Breast epithelium (tissue), 4 donors: ENCODE measurements at places on chromosomes 4 and X.

DNA sequence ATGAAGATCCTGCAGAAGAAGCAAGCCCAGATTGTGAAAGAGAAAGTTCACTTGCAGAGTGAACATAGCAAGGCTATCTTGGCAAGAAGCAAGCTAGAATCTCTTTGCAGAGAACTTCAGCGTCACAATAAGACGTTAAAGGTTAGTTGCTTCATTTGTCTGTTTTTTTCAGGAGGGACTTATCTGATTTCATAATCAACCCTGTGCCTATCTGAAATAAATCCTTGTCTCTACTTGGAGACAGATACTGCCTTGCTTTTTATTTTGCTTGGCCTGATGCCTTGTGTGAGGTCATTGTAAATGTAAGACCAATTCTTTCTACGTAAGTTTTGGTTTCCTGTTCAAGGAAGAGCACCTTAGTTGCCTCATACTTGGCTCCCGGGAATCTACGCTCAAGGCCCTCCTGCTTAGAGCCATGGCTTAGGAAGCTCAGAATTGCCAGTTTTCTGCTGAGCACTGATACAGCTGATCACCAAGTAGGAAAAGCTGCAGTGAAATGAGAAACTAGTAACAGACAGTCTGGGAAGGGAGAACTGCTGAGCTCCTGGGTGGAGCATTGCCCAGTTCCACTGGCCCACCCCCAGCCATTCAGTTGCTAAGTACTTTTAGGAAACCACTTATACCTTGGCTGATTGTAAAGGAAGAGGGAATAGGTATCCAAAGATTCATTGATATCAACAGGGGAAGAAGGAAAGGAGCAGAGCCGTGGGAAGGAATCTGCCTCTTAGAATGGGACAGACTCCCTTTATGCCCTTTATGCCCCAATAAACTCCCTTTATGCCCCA lies 41.8 kb downstream of the RBBP7 start:
- DNase-seq: no peak

- DNase-seq: no peak
Observed at GRCh38 chr4:146098397-146098796, 77.1 kb upstream of the LSM6 start.

- no peak for DNase-seq
Observed at GRCh38 chr4:39357002-39357401, 9.2 kb downstream of the RFC1 start.

DNA sequence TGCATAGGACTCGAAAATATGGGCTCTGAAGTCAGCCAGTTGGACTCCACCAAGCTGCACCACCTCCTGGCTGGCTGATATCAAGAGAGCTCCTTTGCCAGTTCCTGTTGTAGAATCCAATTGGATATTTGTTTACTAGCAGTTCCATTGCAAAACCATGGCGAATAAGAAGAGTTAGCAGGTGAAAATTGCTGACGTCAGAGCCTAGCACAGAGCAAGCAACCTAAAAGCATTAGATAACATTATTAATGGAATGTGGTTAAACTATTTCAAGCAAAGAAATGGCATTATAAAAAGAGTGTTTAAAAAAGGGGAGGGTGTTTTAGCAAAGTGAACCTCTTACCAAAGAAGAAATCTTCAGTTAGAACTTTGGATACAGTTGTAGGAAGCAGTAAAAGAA lies 1816.3 kb upstream of the TENM3 start:
- DNase-seq: no peak

- no peak for DNase-seq
Observed at GRCh38 chrX:9414416-9414815, 50.4 kb upstream of the TBL1X start.

- no peak for DNase-seq
Observed at GRCh38 chr4:88752754-88753153, 55.1 kb upstream of the NAP1L5 start.

GRCh38 chrX:38363046-38363445 lies 10.6 kb downstream of the OTC start:
- no peak for DNase-seq

GRCh38 chr4:173529477-173530325 lies at the start of gene HAND2:
Gene HAND2 (minus strand): TSS chr4:173530229. CDS start chr4:173529289, 940 bp downstream.
- DNase-seq: no peak

DNA sequence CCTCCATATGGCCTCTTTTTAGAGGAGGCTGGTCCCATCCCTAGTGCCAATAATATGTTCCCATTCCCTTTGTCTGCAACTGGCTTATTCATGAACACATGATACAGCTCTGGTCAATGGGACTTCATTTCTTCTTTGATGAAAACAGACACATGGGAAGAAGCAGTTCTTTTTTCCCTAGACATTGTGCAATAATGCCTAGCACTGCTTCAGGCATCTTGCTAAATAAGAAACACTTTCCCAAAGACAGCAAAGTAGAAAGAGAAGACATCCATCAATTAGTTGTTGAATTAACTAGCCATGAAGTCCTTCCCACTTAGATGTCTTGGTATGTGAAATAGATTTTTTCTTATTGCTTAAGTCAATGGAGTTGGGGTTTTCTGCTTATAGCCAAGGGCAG lies 40.1 kb upstream of the TRPC3 start:
- no peak for DNase-seq

GRCh38 chr4:45629717-45630116 lies 494.1 kb downstream of the GABRG1 start:
- DNase-seq: no peak

DNA sequence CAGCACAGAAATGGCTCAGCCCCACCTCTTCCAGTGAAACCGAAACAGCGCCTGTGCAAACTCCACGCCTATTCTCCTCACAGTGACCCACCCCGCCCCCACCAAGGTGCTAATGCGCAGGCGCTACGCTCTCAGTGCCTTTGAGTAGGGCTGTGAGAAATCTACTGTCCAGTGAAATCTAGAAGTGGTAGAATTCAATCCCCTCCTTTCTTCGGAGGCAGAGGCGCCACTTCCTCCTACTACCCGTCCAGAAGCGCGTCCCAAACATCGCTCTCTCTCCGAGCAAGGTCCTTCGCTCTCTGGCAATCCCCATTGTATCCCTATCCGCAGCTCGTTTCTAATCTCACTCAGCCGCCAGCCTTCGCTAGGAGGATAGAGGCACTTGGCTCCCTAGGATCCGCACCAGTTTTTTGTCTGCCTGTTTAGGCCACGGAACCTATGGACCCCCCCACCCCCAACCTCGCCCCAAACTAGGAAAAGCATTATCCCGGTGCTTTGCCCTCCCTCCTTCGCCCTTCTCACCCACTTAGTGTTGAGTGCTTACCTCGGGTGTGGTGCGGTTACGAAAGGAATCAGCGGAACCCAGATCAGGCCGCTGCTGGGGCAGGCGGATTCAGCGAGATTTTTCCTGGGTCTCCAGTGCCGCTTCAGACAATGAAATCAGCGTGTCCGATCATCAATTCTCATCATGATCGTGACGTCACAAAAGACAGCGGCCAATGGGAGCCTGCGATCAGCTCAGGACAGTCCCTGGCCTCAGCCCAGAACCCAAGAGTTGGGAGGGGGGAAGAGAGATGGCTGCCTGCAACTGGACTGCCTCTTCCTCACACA lies at the start of gene HDX:
Gene HDX, minus strand, starts transcription at position 656 of the 831 bp plus-strand sequence. CDS start 27,056 bp downstream, outside the sequence.
- DNase-seq: peak; percentile 70

- no peak for DNase-seq
Observed at GRCh38 chrX:137227151-137227550, 193.4 kb upstream of the GPR101 start.

GRCh38 chrX:11733614-11734013 lies 24.4 kb upstream of the MSL3 start:
- no peak for DNase-seq

DNA sequence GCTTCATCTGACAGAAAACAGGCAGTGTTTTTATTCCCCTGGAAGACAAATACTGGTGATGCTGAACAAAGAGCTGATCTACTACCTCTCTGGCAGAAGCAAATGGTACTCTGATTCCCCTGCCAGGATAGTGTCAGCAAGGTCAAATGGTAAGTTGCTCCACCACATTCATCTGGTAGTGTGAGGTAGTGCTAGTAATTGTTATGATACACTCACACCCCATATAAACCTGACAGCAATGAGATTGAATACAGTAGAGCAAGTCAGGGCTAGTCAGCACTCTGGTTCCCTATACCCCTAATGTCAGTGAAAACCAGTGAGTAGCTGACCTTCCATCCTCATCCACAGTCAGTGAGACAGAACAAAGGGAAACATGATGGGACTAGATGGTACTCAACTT lies 3.4 kb upstream of the SPIN4 start:
- no peak for DNase-seq

GRCh38 chr4:95107635-95108034 lies 349.9 kb downstream of the BMPR1B start:
- DNase-seq: no peak

DNA sequence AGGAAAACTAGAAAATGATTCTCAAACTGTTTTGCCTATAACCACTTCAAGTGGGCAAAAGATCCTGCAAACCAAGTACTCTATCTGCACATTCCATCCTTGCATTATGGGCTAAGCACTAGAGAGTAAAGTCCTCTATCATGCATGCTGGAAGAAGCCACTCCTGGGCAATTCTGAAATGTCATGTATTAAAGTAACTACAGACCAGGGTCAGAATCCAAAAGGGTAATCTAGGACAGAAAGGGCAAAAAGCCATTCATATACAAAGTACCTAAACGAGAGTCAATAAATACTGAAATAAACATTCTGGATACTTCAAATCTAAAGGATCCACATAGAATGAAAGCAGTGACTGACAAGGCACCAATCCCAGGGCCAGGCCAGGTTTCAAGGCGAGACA lies 1.0 kb downstream of the SNX12 start:
- no peak for DNase-seq

- no peak for DNase-seq
Observed at GRCh38 chr4:111268769-111269414, 646.0 kb upstream of the PITX2 start.

- DNase-seq: no peak
Observed at GRCh38 chr4:168723020-168723419, 226.2 kb downstream of the PALLD start.

DNA sequence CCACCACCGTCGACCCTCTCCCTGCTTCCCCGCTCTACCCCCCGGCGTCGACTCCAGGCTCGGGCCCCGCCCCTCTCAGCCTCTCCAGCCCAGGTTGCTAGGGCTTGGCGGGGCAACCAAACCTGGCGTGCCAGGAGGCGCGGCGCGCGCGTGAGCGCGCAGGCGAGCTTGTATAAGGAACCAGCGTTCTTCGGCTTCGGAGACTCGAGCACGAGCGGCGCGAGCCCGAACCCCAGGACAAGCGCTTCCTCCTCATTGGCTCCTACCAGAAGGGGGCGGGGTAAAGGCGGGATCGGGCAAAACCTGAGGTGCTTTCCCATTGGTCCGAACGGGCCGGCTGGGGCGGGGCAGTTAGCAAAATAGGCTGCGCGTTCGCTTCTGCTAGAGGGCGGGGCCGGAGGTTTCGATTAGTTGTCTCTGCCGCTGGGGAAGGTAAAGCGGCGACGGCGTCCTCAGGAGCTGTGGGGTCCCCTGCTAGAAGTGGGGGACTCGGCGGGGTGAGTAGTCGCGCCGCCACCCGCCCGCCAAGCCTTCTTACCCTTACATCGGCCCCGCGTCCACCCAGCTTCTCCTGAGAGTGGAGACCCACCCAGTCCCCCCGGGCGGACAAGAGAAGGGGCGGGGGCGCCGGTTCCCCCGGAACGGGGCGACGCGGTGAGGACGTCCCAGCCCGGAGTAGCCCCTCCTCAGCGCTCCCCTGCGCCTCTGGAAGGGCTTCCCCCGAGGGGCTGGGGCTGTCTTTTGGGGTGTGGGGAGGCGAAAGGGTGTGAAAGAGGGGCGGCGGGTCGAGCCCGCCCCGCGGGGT lies at the start of gene CDKL5:
Gene CDKL5, plus strand, starts transcription at position 410 of the 805 bp plus-strand sequence. CDS start 81,489 bp downstream, outside the sequence.
- peak; percentile 96 for DNase-seq

DNA sequence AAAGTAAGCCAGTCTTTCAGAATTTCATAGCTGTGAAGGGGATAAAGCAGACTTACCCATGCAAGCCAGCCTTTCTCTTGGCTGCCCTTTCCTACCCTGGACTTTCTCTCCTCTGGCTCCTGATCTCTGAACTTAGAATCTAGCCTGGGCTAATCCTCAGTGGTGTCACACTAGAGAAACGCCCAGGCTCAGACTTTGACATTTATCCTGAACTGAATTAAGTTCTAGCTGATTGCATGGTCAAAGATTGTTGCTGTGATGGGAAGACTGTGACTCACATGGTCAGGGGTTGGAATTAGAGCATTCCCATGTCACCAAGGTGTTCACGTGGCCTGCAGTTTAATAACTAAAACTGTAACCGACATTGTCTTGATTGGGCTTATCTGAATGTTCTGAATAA lies 469.5 kb upstream of the FAT1 start:
- DNase-seq: no peak

DNA sequence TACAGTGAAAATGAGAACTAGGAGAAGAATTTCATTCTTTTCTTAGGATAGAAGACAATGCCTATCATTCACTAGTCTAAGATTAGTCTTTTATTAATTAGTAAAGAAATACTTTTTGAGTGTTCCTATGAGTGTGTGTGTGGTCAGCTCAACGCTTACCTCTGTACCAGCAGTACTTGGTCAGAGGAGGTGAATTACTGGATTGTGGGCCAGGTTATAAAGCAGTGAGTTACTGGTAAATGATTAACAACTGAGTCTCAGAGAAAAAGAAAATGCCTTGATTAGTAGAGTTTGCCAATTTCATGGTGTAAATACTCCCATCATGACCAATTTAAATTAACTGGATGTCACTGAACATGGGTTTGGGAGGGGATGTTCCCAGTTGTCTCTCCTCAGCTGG lies 444.6 kb downstream of the STIM2 start:
- no peak for DNase-seq

- DNase-seq: no peak
Observed at GRCh38 chr4:182885738-182886077, 31.5 kb downstream of the DCTD start.

DNA sequence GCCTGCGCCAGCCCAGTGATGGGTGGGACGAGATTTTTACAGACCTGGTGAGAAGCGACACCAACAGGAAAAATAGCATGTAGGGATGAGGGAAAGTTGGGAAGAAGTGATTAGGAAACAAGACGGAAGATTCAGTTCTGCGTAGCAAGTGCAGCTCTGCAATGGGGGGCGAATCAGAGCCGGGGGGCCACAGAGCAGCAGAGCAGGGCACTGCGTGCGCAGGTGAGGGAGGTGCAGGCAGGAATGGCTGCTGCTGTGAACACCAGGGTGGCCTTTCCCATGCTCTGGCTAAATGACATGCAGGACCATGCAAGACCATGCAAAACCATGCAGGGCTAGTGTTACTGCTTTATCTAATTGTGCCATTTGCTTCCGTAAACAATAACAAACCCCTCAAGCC lies 442.7 kb upstream of the FRG1 start:
- DNase-seq: no peak

GRCh38 chr4:121712783-121713182 lies 16.0 kb upstream of the ANXA5 start:
- DNase-seq: no peak

GRCh38 chr4:21964762-21965319 lies 16.3 kb upstream of the KCNIP4 start:
- no peak for DNase-seq

DNA sequence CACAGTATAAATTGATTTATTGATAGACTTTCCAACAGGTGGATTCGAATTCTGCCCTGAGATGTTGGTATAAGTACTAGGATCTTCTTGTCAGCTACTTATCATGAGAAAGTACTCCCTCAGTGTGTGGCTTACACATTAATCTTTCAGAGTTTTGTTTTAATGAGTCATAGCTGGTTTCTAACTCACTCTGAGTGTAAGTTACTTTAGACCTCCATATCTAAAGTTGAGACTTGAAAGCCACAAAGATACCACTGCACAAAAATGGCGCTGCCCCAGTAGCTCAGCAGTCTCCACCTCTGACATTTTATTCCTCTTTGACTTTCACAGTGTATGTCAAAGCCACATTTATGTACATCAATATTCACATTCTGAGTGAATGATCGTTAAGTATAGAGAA lies 318.5 kb downstream of the ARAP2 start:
- no peak for DNase-seq
